Peyer's patch (tissue), 4 donors: ENCODE measurements at places on chromosomes 5 and 9. TPM values are rescaled to one million over a fixed set of nuclear protein-coding genes. Genes with fewer than 3 reads are reported as not detected.

- H3K27me3 ChIP-seq, result no peaks in the 10 kb centered on the region
- no peak overlapping the region for H3K4me3 ChIP-seq
- no peak for DNase-seq
- H3K36me3 ChIP-seq, result no peaks in the 10 kb centered on the region
- no peak overlapping the region for H3K27ac ChIP-seq
- peaks cover 28% of the 10 kb centered on the region for H3K4me1 ChIP-seq
Measured at GRCh38 chr5:115246361-115246991, 16.2 kb downstream of the PGGT1B start.

- H3K27ac ChIP-seq, result no peak overlapping the region
- no peaks in the 10 kb centered on the region for H3K4me1 ChIP-seq
- no peak for DNase-seq
- no peak overlapping the region for H3K4me3 ChIP-seq
- H3K27me3 ChIP-seq, result no peaks in the 10 kb centered on the region
Measured at GRCh38 chr9:100309992-100310391, 42.8 kb downstream of the TEX10 start.

DNA sequence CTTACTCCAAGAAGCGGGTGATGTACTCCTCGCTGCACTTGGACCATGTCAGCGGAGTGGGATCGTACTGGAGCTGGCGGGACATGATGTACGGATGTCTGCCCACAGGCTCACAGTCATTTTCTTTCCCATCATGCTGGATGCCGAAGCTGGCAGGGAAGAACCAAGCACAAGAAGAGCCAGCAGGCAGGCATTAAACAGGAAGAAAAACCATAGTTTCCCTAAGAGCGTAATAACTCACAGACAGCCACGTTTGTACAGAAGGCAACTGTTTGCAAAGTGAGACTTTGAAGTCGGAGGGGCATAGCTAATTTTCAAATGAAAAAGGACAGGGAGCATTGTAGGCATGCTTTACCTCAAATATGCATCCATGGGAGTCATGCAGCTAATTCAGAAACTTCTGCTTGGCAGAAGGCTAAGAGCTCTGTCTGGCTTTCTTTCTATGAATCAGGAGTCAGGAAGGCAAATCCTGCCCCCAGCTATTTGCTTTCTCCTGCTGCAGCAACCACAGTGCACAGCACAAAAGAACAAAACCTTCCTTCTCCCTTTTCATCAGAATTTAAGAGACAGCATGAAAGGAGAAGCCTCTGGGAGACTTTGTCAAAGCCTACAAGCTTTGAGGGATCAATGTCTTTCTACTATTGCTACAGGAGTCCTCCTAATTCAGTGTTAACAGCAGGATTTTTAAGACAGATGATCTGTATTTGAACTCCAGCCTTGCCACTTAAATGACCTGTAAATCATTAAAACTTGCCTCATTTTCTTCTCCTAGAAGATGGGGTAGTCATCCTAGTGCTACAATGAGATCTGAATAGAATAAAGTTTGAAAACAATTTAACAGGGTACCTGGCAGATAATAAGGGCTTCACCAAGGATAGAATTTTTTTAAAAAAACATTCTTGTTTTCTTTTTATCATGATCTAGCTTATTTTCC, 209.1 kb downstream of the TARS1 start:
- H3K27ac ChIP-seq, result no peak overlapping the region
- no peaks in the 10 kb centered on the region for H3K4me1 ChIP-seq
- no peaks in the 10 kb centered on the region for H3K36me3 ChIP-seq
- no peak for DNase-seq
- H3K27me3 ChIP-seq, result no peaks in the 10 kb centered on the region

GRCh38 chr5:23007236-23007635, 154.1 kb upstream of the CDH12 start:
- DNase-seq, result peak; percentile 57
- H3K27ac ChIP-seq, result no peak overlapping the region
- H3K36me3 ChIP-seq, result no peaks in the 10 kb centered on the region
- H3K4me3 ChIP-seq, result no peak overlapping the region
- H3K27me3 ChIP-seq, result no peaks in the 10 kb centered on the region

GRCh38 chr5:104706600-104706999, 1144.0 kb upstream of the NUDT12 start:
- H3K27ac ChIP-seq, result no peak overlapping the region
- no peak for DNase-seq
- no peaks in the 10 kb centered on the region for H3K4me1 ChIP-seq
- no peaks in the 10 kb centered on the region for H3K27me3 ChIP-seq

- no peaks in the 10 kb centered on the region for H3K27me3 ChIP-seq
- H3K4me3 ChIP-seq, result no peak overlapping the region
- no peak overlapping the region for H3K27ac ChIP-seq
- H3K36me3 ChIP-seq, result no peaks in the 10 kb centered on the region
- no peak for DNase-seq
- H3K4me1 ChIP-seq, result no peaks in the 10 kb centered on the region
Measured at GRCh38 chr5:93300309-93300923, 280.6 kb downstream of the NR2F1-AS1 start.

GRCh38 chr9:37927601-37928551, 23.9 kb upstream of the SLC25A51 start:
- H3K4me3 ChIP-seq, result no peak overlapping the region
- H3K27ac ChIP-seq, result no peak overlapping the region
- DNase-seq, result no peak
- H3K27me3 ChIP-seq, result no peaks in the 10 kb centered on the region

DNA sequence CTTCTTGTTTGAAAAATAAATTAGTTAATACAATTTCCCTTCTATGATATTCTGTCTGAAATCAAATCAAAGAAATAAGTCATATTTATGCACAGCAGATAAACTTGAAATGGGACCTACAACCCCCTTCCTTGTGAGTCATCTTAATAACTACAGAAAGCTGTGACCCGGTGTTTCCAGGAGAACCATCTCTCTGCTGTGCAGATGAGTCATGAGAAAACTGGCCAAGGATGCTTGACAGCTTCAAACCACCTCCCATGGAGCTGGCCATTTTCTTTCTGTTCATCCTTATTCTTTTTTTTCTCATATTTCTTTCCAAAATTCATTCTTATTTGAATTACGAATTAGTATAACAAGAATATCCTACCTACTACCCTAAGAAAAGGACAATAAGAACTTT, 43.4 kb upstream of the NR4A3 start:
- H3K27me3 ChIP-seq, result no peaks in the 10 kb centered on the region
- no peaks in the 10 kb centered on the region for H3K36me3 ChIP-seq
- no peak overlapping the region for H3K27ac ChIP-seq
- no peak overlapping the region for H3K4me3 ChIP-seq
- no peaks in the 10 kb centered on the region for H3K4me1 ChIP-seq

DNA sequence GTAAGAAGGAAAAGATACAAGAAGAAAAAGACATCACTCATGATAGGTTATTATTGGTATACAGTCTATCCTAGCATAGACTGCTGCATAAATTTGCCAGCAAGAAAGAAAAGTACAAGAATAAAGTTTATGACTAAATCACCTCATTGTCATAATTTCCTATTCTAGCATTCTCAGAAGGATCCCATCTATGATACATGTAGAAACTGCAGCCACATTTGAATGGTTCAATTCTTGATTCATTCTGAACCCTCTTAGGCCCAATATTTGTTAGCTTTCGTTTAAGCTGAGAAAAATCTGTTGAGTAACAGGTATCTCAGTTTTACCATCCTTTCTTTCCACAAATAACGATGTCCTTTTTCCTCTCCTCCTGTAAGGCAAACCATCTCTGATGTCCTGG, 21.2 kb downstream of the INVS start:
- no peak overlapping the region for H3K27ac ChIP-seq
- no peaks in the 10 kb centered on the region for H3K27me3 ChIP-seq
- no peak for DNase-seq
- no peak overlapping the region for H3K4me3 ChIP-seq
- no peaks in the 10 kb centered on the region for H3K4me1 ChIP-seq

DNA sequence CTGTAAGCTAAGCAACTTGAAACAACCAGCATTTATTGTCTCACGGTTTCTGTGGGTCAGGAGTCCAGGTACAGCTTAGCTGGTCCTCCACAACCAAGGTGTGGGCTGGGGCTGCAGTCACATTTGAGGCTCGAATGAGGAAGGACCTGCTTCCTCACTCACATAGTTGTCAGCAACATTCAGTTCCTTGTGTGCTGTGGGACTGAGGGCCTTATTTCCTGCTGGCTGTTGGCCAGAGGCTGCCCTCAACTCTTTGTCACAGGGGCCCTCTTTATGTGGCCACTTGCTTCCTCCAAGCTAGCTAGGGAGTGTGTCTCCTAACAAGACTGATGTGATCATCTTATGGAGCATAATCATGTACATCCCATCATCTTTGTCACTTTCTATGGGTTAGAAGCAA, 29.2 kb upstream of the SEMA4D start:
- no peak for DNase-seq
- H3K27ac ChIP-seq, result no peak overlapping the region
- peaks cover 19% of the 10 kb centered on the region for H3K4me1 ChIP-seq
- no peaks in the 10 kb centered on the region for H3K36me3 ChIP-seq
- H3K4me3 ChIP-seq, result no peak overlapping the region

DNA sequence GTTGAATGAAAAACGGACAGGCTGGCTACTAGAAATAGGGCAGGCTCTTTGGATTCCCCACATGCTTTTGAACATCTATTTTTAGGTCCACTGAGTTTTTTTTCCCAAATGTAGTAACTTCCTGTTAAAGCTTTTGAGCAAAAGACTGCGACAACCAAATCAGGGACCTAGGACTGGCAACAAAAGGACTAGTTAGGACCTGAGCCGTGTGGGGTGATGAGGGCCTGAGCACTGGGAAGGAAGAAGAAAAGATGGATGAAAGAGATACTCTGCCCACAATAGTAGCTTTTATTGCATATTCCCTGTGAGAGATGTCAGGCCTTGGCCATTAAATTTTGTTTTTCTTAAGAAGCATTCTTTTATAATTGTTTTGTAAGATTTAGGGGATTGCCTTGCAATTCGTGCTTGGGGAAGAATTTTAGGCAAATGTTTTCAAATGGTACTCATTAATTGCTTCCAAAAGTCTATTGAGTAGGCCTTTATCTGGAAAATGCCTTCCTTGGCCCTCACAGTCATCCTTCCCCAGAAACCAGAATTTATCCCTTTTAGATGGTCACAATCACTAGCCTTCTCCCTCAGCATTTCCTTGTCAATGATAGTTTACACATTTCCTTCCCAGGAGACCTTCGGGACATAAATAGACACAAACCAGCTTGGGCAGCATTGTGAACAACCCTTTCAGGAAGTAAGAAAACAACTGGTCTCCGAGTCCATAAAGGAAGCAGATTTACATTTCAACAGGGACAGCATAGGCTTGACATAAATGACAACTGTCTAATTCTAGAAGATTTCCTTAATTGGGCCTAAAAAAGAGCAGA, 166.5 kb downstream of the RMI1 start:
- no peak overlapping the region for H3K4me3 ChIP-seq
- peaks cover 9% of the 10 kb centered on the region for H3K4me1 ChIP-seq
- no peak overlapping the region for H3K27ac ChIP-seq

- no peak for DNase-seq
- H3K4me3 ChIP-seq, result no peak overlapping the region
- no peaks in the 10 kb centered on the region for H3K36me3 ChIP-seq
Measured at GRCh38 chr5:84861306-84861705, 476.6 kb upstream of the EDIL3 start.

DNA sequence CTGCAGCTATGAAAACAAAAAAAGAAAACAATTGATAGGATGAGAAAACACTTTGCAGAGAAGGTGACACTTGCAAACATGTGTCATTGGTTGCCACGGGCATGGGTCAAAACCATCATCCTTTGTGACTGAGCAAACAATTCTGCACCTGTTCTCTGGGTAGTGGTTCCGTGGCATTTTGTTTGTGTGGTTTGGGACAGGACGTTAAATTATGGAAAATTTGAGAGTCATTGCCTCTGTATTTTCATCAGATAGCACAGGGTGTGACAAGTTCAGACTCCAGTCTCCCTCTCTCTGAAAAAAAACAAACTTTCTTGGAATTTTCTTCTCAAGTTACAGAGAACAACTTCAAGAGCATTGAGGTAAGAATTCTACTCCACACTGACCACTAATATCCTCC, 113.4 kb upstream of the HMHB1 start:
- H3K27me3 ChIP-seq, result no peaks in the 10 kb centered on the region
- no peak overlapping the region for H3K27ac ChIP-seq
- H3K4me3 ChIP-seq, result no peak overlapping the region
- H3K4me1 ChIP-seq, result no peaks in the 10 kb centered on the region
- no peak for DNase-seq

The CCNJL gene
- total RNA-seq, result 15.1 TPM

The NUTM2G gene
- total RNA-seq, result not detected

The ANKRD33B gene
- 4.2 TPM for total RNA-seq

The ZNF354B gene
- total RNA-seq, result 10.5 TPM

The FAM219A gene
- total RNA-seq, result 13.2 TPM
